Thyroid gland (tissue), 4 donors: ENCODE measurements at places on chromosomes 12 and 14. TPM values are rescaled to one million over a fixed set of nuclear protein-coding genes. Genes with fewer than 3 reads are reported as not detected.

- H3K27ac ChIP-seq: no peak overlapping the region
- H3K4me1 ChIP-seq: no peaks in the 10 kb centered on the region
- H3K4me3 ChIP-seq: no peak overlapping the region
- DNase-seq: no peak
These were observed 182.1 kb downstream of the CAPZA3 start for GRCh38 chr12:18919871-18920511.

The IL23A gene
- total RNA-seq: 1.1 TPM

DNA sequence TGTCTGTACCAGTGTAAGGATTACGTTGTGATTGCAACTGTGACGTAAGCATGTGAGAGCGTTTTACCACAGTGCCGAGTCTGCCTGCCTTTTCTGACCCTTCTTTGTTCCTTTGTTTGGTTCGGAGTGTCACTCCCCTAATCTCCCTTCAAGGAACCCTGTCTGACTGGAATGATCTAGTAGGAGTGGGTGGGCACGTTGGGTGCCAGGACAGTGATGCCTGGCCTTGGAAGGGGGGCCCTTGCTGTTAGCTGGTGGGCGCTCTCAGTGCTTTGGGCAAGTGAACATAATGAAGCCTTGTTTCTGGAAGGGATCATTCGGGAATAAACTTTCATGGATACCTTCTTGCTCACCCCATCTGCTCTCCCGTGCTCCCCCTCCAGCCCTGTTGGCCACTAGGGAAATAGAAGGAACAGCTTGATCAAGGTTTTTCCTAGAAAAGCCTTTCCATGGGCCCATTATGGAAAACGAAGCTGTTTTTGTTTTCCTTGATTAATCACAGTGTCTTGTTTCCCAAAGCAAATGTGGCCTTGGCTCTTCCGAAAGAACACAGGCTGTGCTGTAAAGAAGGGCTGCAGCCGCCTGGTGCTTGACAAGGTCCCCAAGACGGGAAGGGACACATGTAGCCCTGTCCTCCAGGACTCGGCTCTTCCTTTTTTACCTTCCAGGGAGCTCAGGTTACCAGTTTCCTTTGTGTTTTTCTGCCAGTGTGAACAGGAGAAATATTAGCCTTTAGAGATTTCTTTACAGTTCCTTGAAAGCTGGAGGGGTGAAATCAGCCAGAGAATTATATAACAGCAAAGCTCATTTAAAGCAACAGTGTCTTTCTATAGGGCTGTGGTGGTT is 215.5 kb downstream of the CRADD start:
- H3K4me3 ChIP-seq: no peak overlapping the region
- no peaks in the 10 kb centered on the region for H3K27me3 ChIP-seq
- H3K36me3 ChIP-seq: no peaks in the 10 kb centered on the region
- DNase-seq: peak; percentile 5
- peaks cover 22% of the 10 kb centered on the region for H3K4me1 ChIP-seq

DNA sequence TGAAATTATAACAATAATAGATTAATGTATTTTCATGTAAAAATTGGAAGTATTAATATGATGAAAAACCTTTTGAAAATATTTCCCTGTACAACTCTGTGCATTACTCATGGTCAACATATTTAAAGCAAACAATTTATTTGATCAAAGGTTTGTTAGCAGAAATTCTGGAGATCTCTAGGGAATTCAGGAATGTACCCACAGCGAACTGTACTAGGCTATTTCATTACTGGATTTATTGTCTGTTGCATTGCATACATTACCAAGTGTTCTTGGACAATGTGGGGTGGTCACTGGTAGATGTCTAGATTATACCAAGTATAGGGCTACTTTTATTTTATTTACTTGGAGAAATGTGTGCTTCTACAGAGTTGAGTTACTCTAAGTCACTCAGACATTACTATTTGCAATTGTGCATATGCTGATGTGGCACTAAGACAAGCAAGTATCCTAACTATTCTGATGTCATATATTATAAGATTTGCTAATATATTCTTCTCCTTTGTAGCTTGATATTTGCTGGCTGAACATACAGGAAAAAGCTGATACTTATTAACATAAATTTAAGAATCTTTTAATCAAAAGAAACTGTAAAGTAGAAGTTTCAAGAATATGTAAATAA is 323.3 kb downstream of the CCER1 start:
- no peaks in the 10 kb centered on the region for H3K4me1 ChIP-seq
- no peaks in the 10 kb centered on the region for H3K36me3 ChIP-seq
- H3K27ac ChIP-seq: no peak overlapping the region
- no peaks in the 10 kb centered on the region for H3K27me3 ChIP-seq

The SERPINA12 gene
- not detected for total RNA-seq

The CD27 gene
- 9.9 TPM for total RNA-seq

DNA sequence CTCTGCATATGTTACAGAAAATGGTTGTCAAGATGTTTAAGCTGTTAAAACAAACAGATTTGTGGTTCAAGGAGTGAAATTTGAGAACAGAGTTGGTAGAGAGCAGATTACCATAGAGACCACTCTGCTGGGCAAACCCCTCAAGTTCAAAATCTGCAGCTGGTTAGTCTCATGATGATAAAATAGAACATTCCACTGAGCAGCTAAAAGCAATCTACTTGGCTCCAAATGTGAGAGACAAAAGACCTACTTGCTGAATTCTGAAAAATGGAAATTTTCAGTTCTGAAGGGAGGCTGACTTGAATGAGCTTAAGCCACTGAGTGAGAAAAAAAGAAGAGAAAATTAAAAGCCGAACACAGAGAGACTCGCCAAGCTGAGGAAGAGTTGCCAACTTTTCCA is 519.3 kb downstream of the NOVA1 start:
- DNase-seq: no peak
- no peaks in the 10 kb centered on the region for H3K27me3 ChIP-seq
- H3K4me3 ChIP-seq: no peak overlapping the region

The ACSS3 gene
- 47.7 TPM for total RNA-seq
